Large intestine (tissue), 12 donors: ENCODE measurements at places on chromosomes 16 and 17.

DNA sequence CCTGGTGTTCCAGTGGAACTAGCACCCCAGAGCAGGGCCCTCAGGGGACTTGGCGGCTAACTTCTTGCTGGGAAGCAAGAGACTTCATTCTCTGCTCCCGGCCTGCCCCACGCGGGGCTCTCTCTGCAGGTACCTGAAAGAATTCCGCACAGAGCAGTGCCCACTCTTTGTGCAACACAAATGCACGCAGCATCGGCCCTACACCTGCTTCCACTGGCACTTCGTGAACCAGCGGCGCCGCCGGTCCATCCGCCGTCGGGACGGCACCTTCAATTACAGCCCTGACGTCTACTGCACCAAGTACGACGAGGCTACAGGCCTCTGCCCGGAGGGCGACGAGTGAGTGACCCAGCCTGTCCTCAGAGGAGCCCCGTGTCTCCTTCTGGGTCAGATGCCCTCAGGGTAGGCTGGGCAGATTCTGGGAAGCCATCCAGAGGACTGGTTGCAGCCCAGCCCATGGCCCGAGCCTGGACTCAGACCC is 25.1 kb downstream of the UNK start:
- no peak for DNase-seq

GRCh38 chr17:31629696-31630470 is 229.2 kb downstream of the COPRS start:
- DNase-seq: no peak

GRCh38 chr17:19000531-19001325 is 3.8 kb downstream of the FAM83G start:
- DNase-seq: peak; percentile 87

GRCh38 chr16:83769397-83770008 is 38.3 kb upstream of the HSBP1 start:
- no peak for DNase-seq

DNA sequence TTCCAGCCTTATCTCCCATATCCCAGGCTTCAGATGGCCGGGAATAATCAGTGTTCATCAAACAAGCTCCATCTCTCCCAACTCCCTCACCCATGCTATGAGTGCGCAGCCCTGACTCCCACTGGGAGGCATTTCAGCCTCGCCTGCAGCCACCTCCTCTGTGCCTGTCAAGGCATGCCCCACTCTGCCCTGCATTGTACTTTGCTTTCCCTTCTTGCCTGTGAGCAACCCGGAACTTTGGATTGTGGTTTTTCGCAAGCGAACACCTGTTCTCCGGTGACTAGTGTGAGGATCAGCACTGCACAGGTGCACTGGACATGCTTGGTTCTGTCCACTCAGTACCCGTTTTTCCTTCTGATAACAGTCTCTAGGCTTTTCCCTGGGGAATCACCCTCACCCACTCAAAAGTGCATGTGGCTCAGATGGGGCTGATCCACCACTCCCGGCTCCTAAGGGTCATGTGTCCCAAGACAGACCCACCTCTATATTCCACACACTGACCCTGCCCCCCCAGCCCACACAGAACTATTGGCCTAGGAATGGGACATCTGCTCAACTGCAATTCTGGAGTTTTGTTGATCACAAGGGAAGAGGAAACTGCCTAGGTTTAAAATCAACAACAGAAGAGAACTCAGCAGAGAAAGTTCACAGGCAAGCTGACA is 9.1 kb downstream of the CHST6 start:
- DNase-seq: peak; percentile 86

GRCh38 chr16:23663918-23664317 is 14.8 kb upstream of the PLK1 start:
- DNase-seq: no peak

DNA sequence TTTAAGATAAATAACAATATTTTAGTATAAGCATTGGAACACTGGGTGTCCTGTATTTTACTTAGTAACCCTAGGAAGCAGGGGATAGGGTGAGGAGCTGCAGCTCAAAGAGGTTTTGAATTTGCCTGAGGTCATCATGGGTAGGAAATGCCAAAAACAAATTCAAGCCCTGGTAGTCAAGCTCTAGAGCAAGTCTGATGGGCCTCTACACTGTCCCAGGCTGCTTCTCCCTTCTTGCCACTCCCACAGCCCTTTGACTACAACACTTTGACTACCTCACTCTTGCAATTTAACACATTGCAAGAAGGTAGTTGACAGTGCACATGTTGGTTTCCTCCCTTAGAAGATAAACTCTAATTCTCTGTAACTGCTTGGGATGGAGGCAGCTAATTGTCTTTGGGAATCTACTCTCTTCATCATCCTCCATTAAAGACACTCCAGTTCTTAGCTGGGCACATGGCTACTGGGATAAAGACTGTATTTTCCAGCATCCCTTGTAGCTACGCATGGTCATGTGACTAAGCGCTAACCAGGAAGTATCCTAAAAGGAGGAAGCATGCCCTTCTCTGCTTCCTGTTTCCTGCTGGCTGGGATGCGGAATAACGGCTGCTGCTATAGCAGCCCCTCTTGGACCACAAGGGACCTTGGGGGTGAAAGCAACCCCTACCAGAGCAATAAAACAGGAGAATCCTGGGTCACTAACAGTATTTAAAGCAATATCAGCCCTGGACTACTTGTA is 30.7 kb upstream of the SSTR2 start:
- no peak for DNase-seq

DNA sequence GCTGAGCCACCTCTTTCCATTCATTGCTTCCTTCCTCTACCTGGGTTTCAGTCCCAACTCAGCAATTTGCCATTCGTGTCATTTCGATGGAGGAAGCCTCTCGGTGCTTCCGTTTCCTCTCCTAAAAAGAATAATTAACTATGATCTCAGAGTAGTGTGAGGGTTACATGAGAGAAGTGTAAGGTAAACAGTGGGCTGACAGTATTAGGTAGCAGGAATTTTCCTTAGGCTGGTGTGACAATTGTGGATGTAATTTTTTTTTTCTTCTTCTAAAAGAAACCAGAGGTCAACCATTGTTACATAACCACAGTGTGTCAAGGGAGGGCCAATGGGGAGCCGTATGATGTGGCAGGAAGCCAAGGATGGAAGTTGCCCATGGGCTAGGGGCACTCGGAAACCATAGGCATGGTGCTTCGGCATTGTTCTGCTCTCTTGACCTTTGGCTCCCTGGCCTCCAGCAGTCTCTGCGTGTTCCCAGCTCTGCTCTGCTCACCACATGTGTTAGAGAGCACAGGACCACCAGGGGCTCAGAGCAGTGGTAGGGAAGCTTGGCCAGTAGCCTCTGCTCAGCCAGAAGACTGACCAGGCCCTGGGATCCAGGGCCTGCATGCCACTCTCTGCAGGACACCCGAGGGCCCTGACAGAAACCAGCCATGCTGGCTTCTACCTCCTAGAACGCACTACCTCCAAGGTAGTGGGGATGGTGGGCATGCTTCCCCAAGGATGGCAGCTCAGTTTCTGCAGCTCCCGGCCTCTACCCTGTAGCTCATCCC is 2.0 kb upstream of the TOP2A start:
- DNase-seq: no peak

DNA sequence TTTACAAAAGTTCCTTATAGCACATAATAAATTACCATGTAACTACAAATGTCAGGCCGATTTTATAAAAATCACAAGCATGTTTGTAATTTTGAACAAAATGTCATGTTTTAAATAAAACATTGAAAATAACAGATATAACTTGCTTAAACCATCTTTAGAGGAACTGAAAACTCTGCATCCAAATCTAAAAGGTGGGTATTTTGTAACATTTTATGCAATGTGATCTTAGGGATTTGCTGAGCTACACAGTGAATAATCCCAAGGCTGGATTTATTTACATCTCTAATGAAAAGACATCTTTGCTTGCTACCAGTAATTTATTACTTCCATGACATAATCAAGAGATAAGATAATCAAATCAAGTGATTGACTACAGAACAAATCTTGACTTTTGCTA is 47.5 kb downstream of the N4BP1 start:
- DNase-seq: no peak
